ENCODE measurements at places on chromosomes 2 and 18. TPM values are rescaled to one million over a fixed set of nuclear protein-coding genes. Genes with fewer than 3 reads are reported as not detected.

Gene FHOD3
- total RNA-seq, result 0.40 TPM

Gene ATP8B1
- total RNA-seq, result 12.1 TPM

Gene MC5R
- not detected for total RNA-seq

Gene NCKAP5
- total RNA-seq, result 4.6 TPM
